ENCODE measurements at places on chromosomes 2 and 18.

GRCh38 chr2:134375935-134376334 is 122.1 kb downstream of the MGAT5 start:
- no peak for DNase-seq

DNA sequence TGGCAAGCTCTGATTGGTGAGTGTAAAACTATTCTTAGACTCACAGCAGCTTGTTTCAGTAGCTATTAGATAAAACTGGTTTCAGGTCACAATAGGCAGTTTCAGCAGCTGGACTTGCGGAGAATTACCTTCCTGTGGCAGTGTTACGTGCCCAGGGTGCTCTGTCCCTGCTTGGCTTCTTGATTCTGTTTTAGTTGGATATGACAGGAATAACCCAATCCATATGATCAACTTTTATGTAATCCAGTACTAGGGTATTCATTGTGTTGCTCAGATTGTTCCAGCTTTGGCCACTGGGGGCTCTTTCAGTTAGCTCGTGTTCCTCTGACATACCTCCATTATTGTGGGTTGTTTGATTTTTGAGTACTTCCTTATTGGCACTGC is 43.1 kb downstream of the INPP4A start:
- DNase-seq = no peak

GRCh38 chr2:240529344-240529999 is 28.3 kb downstream of the ANKMY1 start:
- DNase-seq = no peak

DNA sequence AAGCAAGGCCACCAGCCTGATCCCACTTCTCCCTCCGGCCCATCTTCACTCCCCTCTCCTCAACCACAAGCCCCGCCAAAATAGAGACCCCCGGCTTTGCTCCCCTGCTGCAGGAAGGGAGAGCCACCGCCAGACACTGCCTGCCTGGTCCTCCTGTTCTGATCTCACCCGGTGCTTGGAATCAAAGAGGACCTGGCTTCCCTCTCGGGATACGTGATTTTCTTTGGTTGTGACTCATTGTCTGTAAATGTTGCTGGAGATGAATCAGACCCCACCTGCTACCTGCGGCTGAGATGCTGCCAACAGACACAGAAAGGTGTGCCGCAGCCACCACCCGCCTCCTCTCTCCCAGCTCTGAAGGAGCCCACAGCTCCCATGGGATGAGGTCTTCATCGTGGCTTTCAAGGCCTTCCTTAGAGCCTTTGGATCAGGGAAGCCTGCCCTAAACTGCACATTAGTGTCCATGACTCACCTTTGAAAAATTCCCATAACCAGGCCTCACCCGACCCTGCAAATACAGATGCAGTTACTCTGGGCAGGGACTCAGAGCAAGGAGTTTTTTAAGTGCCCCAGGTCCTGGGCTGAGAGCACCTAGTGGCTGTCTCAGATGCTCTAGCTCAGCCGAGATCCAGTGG is 79.4 kb upstream of the ZNF532 start:
- DNase-seq = no peak

GRCh38 chr2:40098786-40099470 is 319.9 kb upstream of the THUMPD2 start:
- no peak for DNase-seq

- no peak for DNase-seq
Observed at GRCh38 chr18:48569139-48569914, 30.5 kb downstream of the CTIF start.

DNA sequence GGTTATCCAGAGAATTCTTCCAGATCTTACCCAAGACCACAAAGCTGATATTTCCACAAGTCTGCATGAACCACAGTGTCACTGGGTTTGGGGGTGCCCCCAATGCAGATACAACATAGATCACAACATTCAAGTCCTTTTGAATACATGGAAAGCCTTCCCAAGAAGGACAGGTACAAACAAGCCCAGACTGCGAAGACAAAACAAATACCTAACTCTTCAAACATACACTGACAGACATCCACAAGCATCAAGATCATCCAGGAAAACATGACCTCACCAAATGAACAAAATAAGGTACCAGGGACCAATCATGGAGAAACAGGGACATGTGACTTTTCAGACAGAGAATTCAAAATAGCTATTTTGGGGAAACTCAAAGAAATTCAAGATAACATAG is 93.1 kb downstream of the MDH1 start:
- no peak for DNase-seq

- no peak for DNase-seq
Observed at GRCh38 chr18:44325903-44326635, 354.6 kb upstream of the SETBP1 start.

Data from esophagus squamous epithelium (tissue), 5 donors.